ENCODE measurements at places on chromosomes 7 and 10.

DNA sequence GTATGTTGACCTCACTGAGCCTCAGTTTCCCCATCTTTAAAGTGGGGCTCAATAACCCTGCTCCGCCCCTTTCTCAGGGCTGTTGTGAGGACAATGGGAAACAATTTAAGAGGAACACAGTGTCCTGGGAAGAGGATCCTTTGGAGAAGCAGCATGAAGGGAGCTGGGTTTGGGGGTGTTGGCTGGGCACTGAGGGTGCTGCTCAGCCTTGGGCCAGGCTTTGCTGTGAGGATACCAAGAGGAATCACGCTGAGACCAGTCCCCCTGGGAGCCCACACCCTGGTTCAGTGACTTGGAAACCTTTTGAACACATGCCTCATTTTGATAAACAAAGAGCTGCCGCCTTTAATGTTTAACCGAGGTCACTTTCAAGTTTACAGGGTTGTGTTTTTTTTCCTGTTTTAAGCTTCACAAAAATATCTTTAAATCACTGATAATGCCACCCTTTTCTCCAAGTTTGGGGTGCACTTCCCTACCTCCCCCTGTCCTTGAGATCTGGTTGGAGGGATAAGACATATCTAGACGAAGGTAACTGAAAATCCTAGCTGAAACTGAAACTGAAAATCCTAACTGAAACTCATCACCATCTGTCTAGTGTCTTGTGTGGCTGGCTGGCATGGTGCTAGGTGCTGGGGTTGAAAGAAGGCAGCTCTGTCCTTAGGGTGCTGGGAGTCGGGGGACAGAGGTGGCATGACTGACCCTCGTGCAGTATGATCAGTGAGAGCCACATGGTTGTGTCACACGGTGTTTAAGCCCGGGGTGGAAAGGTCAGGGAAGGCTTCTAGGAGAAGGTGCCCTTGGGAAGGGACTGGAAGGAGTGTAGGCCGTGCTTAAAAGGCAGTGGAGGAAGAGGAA is 27.7 kb downstream of the ZNF775 start:
- DNase-seq, result no peak

DNA sequence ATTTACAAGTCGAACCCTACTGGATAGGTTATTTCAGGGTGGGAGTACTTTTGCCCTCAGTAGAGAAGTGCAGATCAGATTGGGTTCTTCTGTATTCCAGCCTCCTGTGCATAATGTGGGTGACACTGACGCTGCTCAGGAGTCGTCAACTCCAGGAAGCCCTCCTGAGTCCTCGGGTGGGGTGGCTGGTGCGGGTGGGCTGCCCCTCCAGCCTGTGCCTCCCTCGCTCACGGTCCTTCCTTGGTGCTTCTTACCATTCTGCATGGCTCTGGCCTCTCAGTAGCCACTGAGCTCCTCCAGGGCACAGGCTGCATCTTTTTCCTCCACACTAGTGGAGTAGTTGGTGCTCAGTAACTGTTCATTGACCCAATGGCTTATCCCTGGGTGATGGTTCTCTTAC is 4.3 kb downstream of the CDH23 start:
- DNase-seq, result no peak

DNA sequence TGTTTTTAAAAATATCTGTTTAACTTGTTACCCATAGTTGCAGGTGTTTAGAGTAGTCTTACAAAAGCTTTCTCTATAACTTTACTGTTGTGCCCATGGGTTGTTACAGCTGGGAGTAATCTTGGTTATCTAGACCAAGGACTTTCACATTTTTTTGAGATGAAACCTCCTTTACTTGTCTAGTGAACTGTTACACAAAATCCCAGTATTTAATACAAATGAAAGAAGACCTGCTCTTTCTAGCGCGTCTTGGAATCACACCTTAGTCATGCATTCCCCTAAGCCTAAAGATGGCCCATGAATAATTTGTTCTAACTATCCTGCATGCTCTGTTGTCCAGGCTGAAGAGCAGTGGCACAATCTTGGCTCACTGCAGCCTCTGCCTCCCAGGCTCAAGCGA is 38.0 kb downstream of the CSGALNACT2 start:
- no peak for DNase-seq

DNA sequence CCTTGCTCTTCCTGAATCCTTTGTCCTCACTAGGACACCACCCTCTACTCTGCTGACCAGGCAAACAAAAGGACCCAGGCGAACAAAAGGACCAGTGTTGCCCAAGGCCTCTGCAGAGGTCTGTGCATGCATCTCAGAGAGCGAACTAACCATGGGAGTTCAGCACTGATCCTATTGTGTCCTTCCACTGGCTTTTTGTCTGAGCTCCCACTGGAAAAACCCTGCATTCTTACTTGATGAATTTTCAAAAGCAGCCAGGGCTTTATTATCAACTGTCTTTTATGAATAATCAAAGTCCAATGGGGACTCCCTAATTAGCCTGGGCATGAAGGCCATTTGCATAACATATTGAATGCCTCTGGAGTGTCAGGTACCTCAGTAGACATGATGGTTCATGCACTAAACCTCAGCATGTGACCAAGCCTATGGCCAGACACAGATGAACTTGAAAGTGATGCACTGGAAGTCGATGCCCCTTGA is 140.6 kb downstream of the KCNMA1 start:
- no peak for DNase-seq

- no peak for DNase-seq
Measured at GRCh38 chr7:32143301-32143700, 73.1 kb upstream of the PDE1C start.

GRCh38 chr10:125291836-125292235 is 131.5 kb upstream of the CTBP2 start:
- no peak for DNase-seq

GRCh38 chr7:32155712-32156111 is 85.5 kb upstream of the PDE1C start:
- no peak for DNase-seq

All from T-cell (primary cell).